ENCODE measurements at places on chromosomes 7 and 10.

DNA sequence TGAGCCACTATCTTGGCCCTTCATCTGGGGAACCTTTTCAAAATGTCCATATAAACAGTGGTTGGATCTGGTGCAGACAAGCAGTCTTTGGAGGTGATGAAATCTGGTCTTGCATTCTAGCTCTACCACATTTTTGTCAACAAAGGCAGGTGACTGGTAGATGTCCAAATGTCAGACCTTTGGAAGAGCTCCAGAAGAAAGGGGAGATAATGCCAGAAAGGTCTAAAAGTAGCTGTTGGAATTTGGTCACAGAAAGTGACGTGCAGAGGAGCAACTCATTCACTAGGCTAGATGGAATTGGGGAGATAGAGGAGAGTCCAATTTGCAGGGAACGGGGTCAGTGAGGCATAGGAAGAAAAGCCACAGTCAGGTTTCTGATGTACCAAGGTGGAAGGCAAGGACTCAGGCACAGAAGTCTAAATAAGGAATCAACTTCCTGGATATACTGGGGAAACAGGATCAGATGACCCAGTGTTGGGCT lies 36.4 kb upstream of the WAC start:
- no peak for DNase-seq

- DNase-seq: no peak
These were observed 156.7 kb downstream of the PRKG1 start for GRCh38 chr10:51230887-51231585.

GRCh38 chr7:98760201-98760651 lies 109.6 kb downstream of the TMEM130 start:
- DNase-seq: no peak

GRCh38 chr7:27263781-27264180 lies 21.2 kb downstream of the EVX1 start:
- no peak for DNase-seq

GRCh38 chr10:110643653-110644597 lies at the start of gene RBM20:
Gene RBM20, plus strand, starts transcription at chr10:110644336. Its CDS starts 119 bp downstream, at chr10:110644455.
- DNase-seq: peak; percentile 17

DNA sequence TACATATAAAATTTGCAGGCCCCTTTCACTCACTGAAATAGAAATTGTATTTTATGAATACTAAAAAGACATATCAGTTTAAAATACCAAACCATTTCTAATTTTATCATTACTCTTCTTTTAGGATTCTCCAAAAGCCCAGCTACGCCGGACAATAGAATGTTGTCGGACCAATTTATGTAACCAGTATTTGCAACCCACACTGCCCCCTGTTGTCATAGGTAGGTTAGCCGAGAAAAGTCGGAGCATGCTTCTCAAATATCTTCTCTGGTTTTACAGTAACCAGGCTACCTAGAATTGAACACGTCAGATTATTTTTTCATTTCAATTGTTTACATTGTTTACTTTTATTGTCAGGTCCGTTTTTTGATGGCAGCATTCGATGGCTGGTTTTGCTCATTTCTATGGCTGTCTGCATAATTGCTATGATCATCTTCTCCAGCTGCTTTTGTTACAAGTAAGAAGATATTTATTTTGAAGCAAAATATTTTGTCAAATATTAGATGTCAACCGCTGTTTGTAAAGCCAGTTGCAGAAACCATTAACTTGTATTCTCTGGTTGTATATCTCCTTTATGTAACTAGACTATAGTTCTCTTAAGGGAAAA lies 57.6 kb downstream of the MMRN2 start:
- DNase-seq: peak; percentile 22

DNA sequence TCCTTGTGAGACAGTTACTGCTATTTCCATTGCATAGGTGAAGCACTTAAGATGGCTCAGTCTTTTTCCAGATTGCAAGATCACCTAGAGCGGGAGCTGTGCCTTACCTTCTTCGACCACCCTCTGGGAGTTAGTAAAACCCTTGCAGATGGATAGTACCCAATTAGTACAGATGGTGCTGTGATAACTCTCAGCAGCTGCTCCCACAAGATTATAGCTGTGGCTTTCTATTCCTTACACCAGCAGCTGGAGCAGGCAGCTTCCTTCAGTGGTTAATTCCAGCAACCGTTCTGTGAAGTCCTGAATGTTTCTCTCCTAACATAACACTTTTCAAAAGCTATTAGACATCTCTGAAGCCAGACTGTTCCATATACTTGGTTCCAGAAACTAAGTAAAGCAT lies 796.8 kb downstream of the XPNPEP1 start:
- no peak for DNase-seq

DNA sequence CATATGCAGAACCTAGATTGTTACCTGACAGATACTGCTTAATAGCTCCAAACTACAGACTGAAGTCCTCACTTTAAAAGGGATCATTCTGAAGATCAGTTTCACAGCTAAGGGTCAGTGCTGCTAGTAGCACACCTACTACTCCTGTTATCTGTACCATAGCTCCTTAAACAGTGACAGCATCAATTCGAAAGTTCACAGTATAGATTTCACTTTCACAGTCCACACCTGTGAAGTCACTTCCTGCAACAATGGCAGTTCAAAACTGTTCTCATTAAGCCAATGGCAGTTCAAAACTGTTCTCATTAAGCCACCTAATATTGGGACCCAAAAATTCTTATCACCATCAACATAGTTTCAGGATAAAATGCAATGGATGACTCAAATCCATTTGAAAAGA lies 10.7 kb upstream of the FHIP2A start:
- DNase-seq: no peak

DNA sequence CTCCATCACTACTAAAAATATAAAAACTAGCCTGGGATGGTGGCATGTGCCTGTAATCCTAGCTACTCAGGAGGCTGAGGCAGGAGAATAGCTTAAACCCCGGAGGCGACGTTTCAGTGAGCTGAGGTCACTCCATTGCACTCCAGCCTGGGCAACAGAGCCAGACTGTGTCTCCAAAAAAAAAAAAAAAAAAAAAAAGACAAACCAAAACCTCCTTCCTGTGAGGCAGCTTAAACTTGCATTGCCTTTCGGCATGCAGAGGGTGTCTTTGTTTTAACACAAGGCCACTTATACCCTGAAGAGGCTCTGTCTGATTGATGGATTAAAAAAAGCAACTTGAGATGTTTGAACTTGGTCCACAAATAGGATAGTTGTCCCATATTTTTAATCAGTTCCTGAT lies 128.4 kb upstream of the RSU1 start:
- DNase-seq: no peak

DNA sequence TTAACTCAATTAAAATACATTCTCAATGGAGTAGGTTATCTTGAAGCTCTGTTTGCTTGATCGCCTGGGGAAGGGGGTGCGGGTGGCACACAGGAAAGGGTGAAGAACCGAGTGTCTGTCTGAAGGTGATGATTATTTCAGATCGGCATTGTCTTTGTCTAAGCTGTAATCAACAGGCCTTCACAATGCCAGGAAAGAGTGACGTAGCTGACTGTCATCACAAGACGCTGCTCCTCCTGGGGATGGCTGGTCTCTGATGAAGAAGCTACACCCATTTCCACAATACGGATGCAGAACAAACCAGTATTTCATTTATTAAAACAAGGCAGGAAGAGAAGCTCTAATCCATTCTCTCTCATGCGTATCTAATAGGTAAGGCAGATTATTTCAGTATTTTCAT lies 19.4 kb downstream of the JCAD start:
- no peak for DNase-seq

DNA sequence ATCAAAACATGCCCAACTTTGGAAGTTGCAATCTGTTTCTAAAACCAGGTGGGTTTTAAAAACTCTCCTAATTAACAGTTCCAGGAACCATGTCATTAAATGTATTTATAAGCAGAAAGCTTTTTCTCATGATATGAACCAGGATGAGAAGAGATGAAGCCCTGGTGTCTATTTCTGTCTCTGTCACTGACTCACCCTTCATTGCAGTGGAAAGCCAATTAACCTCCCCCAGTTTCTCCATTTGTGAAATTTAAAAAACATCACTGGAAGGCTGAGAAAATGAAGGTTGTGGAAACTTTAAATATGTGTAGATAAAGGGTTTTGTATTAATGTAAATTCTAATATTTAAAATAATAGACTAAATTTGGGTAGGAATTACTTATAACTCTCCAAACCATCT lies 1088.0 kb downstream of the SORCS1 start:
- DNase-seq: no peak

DNA sequence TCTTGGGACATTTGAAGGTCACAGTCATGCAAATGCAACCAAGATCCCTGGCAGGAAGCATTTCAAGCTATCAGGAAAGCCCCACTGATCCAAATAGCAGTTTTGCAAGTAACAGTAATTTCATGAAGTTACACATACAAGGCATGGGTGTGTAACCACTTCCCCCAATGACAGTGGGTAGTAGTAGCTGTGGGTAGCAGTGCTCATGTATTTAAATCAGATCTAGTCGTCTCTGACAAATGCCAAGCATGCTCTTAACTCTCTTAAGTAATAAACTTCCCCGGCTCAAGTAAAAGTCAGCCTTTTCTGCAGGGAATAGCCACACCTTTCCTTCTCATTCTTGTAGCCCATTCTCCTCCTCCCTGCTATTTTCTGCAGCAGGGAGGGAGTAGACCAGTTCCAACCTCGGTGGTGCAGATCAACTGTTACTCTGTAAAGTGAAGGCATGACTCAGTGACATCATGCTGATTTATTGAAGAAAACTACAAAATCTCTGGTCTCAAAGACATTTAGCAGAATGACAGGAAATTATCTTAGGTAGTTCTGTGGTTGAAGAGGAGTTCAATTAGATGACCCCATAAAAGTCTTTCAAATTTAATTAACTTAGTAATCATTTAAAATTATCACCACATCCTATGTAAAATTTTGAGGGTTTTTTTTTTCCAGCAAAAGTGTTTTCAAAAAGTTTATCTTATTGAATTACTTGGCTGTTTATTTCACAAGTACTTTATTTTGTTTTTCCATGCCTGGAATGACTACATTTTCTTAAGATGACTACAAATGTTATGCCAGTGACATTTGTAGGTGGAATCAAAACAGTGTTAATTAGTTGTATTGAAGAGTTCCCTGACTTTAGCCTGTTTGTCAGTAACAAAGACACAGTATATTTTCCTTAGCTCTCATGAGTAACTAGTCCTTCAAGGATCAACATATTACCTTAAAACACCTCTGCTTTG lies 568.3 kb downstream of the INHBA start:
- DNase-seq: no peak

DNA sequence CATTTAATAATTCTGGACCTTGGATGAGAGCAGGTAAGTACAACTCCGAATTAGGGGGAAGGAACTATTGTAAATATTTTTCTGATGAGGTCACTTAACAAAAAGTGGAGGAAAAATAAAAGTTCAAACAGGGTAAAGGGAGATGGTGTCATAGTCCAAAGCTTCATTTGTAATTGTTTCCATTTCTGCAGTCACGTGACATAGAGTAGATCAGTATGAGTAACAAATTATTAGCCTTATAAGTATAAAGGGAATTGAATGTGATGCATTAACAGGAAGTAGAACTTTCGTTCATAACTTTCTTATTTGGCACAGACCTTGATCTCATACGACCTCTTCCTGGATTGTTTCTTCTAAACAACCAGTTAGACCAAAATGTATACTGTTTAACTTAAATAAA lies 347.2 kb upstream of the TPK1 start:
- DNase-seq: no peak

DNA sequence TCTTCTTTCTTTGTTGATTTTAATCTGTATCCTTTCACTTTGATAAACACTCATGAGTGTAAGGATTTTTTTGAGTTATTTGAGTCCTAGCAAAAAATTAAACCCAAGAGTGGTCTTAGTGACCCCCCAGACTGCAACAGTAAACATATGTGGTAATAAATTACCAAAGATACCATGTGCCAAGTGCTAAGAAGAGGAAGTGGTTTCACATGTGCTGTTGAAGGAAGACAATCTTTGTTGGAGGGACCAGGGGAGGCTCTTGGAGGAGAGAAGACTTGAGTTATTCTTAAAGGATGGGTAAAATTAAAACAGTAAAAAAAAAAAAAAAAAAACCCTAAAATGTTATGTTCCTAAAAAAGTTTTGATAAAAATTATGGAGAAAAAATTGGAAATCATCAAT lies 150.2 kb downstream of the SEC23IP start:
- DNase-seq: no peak

DNA sequence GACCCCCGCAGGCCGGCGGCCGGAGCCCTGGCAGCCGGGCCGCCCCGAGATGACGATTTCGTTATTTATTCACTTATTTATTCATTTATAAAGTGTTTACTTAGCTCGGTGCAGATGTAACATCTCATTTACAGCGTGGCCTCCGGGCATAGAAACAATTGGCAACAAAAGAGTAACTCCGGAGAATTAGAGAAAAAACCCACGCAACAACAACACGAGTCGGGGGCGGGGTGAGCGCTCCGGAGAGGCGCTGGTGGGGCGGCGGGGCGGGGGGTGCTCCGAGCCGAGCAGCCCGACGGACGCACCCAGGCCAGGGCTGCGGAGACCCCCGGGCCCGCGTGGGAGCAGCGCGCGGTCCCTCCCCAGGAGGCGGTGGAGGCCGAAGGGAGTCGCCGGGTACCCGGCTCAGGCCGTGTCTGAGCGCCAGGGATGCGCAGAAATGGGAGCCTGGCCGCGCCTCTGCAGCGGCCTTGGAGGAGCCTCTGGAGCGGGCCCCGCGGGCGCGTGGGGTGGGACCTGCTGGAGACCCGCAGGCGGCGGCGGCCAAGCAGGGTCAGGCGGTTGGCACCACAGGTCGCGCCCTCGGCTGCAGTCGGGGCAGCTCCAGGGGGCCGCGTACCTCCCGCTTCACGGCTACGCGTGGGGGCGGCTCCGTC lies 14.3 kb downstream of the UNCX start:
- DNase-seq: no peak

DNA sequence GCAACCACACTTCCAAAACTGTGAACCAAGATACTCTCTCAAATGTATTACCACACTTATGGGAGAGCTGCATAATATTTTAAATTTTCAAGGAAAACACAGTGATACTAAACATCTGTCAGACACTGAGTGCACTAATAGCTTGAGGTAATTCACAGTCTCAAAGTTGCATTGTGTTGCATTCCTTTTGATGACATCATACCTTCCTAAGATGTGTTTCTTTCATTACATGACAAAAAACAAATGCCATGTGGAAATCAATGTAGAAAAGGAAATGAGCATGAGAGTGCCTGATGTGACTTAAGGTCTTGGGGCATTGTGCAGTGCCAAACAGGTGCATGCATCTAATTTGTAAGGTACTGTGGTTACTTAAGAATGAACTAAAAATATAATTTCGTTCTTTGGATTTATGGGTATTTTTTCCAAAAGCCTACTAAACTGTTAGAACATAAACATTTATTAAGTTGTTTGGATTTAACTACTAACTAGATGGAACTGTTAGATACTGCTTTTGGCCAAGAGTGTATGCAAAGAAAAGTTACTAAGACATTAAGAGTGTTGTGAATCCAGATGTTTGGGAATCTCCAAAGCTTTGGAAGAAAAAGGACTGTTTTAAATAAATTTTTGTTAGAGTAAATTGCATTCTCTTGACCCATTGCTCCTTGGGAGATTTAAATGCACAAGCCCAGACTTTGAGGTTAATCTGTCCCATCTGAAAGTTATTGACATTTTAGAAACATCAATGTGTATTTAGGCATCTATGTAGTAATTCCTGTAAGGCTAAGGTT lies 496.2 kb upstream of the SEMA3D start:
- DNase-seq: no peak

Measured in activated CD4-positive, alpha-beta T cell treated with anti-CD3 and anti-CD28 coated beads for 4 hours (primary cell).